ENCODE measurements at places on chromosomes 2 and 18.

GRCh38 chr18:24446453-24446852 lies 14.0 kb upstream of the HRH4 start:
- DNase-seq, result no peak

GRCh38 chr2:165494573-165494972 lies 25.1 kb downstream of the CSRNP3 start:
- DNase-seq, result no peak

- no peak for DNase-seq
These were observed 21.3 kb upstream of the NT5C1B start for GRCh38 chr2:18610651-18611050.

DNA sequence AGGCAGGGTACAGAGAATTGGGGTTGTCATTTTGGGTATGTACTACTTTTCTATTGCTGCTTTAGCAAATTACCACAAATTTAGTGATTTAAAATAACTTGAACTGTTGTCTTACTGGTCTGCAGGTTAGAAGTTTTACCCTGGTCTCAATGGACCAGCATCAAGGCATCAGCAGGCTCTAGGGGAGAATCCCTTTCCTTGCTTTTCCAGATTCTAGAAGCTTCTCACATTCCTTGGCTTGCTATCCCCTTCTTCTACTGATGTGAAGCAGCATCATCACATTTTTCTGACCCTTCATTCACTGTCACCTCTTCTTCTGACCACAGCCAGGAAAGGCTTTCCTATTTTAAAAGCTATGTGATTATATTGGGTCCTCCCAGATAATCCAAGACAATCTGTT lies 237.8 kb upstream of the RBMS1 start:
- DNase-seq, result no peak

- DNase-seq, result no peak
These were observed 82.6 kb upstream of the SKOR2 start for GRCh38 chr18:47333926-47334635.

- DNase-seq, result no peak
These were observed 164.7 kb upstream of the SH3BP4 start for GRCh38 chr2:234787114-234787513.

GRCh38 chr2:100483895-100484294 lies 13.6 kb downstream of the NMS start:
- DNase-seq, result no peak

DNA sequence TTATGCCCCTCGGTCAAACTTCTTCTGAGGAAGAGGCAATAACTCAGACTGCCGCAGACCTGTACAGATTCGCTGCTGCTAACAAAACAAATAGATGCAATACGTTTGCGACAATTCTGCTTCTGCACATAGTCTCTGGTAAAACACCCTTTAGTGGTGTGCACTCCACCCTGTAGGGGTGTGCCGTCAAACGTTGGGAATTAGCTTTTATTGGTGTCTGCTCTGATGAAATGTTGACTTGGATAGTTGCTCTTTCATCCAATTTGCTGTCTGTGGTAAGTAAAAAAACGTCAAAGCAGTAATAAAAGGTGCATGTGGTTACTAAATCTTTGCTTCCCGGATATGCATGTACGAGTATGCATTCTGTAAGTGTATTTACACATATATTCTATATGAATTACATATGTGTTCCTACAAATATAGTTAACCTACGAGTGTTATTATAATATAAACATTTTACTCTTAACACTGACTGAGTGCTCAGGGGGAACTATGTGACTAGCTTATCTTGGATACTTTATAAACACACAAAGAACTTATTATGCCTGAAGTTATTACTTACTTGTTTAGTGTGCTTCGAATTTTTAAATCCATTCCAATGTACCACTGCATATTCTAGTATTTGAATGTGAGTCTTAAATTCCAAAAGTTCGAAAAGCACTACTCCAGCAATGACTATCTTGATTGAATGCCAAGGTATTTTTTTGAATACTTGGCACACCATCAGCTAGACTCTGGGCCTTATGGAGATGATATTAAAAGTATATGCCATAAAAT lies 610.2 kb downstream of the ZEB2 start:
- DNase-seq, result no peak

DNA sequence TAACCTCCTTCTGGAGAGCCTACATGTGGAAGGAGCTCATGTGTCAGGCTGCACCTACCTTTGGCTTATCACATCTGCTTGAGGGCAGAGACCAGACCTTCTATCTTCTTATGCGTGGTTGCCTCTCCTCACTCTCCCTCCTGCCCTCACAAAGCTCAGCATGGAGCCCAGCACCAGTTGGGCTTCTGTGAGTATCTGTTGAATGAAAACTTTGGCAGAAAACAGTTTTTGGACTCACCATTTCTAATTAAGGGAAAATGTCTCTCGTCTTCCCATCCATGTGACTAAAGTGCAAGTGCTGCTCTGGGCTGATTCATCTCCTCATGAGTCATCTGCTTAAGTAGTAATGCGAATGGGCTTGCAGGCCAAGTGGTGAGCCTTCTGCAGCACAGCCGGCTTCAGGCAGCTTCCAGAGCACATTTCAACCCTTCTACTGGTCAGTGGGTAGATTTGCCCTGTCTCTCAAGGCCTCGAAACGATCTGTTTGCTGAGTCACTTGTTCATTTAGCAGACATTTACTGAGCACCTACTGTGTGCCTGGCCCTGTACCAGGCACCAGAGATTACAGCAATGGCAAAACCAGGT lies 102.6 kb downstream of the VSNL1 start:
- no peak for DNase-seq

GRCh38 chr2:214169736-214170135 lies 241.1 kb upstream of the VWC2L start:
- DNase-seq, result no peak

- DNase-seq, result no peak
These were observed 541.2 kb upstream of the POU3F3 start for GRCh38 chr2:104312684-104313083.

GRCh38 chr18:58013241-58014211 lies 30.5 kb upstream of the NEDD4L start:
- DNase-seq, result no peak

- DNase-seq, result no peak
These were observed 102.8 kb downstream of the CAPN13 start for GRCh38 chr2:30704309-30705020.

GRCh38 chr2:176704282-176704858 lies 435.1 kb downstream of the MTX2 start:
- DNase-seq, result no peak

GRCh38 chr2:105643405-105644173 lies 101.1 kb upstream of the NCK2 start:
- no peak for DNase-seq

DNA sequence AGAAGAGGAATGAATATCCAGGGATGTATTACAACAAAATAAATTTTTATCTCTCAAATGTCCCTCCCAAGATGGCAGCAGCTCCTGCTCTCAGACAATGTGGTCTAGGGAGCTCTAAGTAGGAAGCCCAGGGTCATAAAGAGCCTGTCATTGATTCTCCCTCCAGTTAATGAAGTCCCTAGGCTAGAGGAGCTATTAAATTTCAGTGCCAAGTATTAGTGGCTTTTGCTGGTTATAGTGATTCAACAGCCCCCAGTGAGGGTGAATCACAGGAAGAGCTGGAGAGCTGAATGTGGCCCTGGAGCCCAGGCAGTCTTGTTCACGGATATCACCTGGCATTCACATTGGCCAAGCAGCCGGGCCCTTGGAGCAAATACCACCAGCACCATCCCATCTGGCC lies 109.8 kb upstream of the YPEL5 start:
- DNase-seq, result no peak

DNA sequence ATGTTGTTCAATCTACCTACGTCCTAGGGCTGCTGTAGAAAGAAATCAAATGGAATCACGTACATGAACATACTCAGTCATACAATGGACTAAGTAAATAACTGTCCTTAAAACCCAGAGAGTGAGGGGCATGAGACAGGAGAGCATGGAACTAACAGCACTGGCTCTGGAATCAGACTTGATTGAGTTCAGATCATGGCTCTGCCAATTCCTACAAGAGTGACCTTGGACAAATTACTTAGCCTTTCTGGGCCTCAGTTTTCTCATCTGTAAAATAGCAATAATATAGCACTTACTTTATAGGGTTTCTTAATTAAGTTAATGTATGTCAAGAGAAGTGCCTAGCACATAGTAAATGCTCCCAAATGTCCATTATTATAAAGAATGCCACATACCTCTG lies 106.8 kb downstream of the HNRNPLL start:
- DNase-seq, result no peak

GRCh38 chr2:95054016-95054415 lies 28.5 kb downstream of the MAL start:
- DNase-seq, result no peak

DNA sequence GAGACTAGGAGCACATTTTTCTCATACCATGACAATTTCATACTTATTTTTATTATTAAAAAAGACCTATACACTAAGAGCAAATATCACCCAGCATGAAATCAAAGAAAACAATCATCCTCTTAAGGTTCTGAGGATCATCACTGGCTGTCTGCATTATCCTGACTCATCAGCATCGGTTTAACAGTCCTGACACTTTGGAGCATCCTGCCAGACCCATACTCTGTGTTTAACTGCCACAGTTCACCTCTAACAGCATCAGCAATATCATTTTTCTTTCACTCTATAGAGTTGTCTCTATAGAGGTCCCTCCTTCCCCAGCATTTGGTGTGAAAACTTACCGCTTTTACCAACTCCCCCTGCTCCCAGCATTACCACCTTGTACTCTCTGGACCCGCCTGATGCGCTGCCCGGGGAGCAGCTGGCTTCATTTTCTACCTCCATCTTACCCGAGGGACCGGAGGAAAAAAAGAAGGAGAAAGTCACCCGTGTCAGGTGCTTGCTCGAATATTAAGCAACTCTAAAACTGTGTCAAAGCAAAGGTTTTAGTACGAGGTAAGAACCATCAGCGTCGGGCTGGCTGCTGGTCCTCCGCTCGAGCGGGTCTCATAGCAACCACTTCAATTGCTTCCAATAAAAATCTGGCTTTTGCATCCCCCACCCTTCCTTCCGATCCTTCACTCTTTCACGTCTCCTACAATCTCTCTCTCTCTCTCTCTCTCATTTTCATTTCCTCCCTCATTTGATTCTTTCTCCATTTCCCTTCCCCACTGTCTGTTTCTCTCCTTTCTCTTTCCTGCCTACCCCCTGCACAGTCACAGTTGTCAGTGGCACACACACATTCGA lies at the start of gene RIT2:
TSS of gene RIT2 (minus strand) at position 610 of the 846 bp plus-strand sequence.
- DNase-seq, result no peak

DNA sequence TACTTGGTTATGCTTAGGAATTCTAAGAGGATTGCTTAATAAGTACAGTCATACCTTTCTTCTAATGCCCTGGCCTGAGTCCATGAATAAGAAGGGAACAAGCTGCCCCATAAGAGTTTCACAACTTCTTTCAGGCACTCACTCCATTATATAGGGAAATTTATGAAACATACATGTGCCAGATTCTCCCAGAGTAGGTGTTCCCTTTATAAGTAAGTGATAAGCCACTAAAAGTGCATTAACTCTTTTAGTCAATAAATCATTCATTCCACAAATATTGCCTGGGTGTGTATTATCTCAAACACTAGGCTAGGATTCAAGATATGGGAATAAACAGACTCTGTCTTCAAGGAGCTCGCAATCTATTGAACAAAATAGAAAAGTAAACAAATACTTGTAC lies 84.5 kb upstream of the RBBP8 start:
- DNase-seq, result no peak

DNA sequence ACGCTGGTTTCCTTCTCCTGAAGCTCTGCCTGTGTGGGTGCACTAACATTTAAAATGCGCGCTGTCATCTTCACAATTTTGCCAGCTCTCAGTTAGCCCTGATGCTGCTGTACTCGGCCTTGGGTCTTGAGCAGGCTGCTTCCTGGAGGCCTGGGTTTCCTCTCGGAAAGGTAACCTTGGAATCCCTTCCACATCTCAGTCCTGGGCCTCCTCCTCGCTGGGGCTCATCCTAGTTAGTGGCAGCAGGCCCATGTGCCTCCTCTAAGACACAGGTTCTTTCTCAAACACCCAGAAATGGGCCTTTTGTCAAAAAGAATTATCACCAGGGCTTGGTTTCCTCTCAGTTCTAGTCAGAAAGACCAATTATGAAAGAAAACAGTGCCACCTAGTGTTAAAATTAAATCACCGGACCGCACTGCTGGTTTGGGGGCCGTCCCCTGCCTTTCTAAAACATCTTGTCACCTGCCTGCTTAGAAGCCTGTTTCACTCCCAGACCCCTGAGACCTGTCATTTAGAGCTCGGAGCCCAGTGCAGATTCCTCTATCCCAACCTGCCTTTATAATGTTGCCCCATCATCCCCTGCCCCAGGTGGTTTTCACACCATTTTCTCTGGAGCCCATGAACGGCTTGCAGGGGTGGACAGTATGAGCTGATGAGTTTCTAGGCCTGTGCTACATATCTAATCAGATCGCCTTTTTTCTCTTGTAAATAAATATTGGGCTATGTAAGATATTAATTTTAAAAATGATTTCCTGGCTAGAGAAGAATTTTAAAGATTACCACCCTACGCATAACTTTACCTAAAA lies 42.4 kb downstream of the HK2 start:
- peak; percentile 24 for DNase-seq

DNA sequence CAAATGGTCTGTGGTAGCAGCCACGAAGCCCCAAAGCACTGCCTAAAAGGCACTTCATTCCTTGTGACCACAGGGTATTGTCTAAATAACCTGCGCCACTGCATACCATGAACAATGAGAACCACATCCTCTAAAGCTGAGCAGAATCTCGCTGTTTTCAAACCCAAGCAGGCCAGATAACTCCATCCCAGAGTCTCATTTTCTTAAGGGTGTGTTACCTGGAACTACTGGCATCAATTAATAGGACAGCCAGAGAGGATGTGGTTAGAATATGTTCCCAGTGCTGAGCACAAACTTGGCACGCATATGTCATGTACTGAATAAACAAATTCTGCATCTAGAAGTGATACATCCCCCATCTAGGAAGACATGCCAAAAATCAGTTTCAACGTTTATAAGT lies 13.0 kb downstream of the VPS4B start:
- DNase-seq, result no peak

GRCh38 chr18:58813561-58814225 lies 51.0 kb upstream of the ZNF532 start:
- DNase-seq, result no peak

- no peak for DNase-seq
These were observed 98.0 kb downstream of the CAMKMT start for GRCh38 chr2:44459739-44460138.

- DNase-seq, result no peak
These were observed 140.0 kb downstream of the MEIS1 start for GRCh38 chr2:66574701-66575624.

- DNase-seq, result no peak
These were observed 108.0 kb downstream of the CLIP4 start for GRCh38 chr2:29223257-29223656.

GRCh38 chr2:203532957-203533658 lies 2.0 kb downstream of the RAPH1 start:
- no peak for DNase-seq

- no peak for DNase-seq
These were observed 269.7 kb downstream of the ALPK2 start for GRCh38 chr18:58359218-58359617.

All from CD4-positive, alpha-beta T cell (primary cell).